Lung microvascular endothelial cell (primary cell): ENCODE measurements at places on chromosomes 3 and 15. TPM values are rescaled to one million over a fixed set of nuclear protein-coding genes. Genes with fewer than 3 reads are reported as not detected.

GRCh38 chr3:113626503-113627371, 69.7 kb downstream of the USF3 start:
- peak; percentile 76 for DNase-seq

The CADM2 gene
- total RNA-seq, result 0.20 TPM in 1 of 2 replicates, not detected in the other

DNA sequence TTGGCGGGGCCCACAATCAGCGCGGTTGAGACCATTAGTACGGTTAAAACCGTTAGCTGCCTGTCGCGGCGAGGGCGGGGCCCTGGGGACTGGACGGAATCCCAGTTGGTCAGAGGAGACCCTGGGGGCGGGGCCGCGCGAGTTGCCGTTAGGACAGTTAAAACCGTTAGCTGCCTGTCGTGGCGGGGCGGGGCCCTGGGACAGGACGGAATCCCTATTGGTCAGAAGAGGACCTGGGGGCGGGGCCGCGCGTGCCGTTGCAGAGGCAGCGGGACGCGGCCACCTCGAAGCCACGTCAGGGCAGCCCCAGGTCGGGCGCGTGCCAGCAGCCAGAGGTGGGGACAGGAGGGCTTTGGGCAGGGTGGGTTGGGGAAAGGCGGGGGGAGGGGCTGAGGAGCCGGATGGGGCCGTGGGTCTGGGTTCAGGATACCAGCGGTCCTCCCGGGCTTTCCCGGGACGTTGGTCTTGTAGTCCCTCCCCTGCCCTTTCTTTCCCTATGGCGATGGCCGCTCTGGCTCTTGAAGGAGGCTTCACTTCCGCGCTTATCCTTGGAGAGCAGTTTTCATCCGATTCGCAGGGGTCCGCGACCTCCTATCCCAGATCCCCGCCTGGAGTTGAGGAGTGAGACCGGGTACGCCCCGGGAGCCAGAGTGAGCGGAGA, 28.0 kb downstream of the KLHDC8B start:
- DNase-seq, result peak; percentile 85

DNA sequence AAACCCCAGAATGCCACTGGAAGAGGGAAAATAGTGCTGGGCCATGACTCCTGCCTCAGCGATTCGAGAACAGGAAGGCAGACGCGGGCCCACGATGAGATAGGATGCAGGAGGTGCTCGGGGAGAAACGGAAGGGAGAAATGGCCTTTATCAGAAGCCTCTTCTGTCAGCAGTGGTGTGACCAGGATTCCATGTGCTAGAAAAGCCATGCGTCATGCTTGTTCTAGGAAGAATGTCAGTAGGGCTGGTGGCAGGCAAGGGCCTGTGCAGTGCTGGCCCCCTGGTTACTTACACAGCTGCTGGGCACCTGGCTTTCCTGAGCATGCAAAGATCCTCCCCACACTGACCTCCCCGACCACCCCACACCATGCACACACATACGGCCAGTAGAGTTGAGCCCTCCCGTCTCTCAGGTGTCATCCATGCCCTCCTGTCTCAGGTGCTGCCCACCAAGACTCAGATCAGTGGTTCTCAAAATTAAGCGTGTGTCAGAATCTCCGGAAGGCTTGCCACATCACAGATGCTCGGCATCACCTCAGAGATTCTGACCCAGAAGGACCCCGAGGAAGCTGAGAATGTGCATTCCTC, 106.7 kb downstream of the ADAMTS17 start:
- DNase-seq, result no peak

The HRG gene
- total RNA-seq, result not detected in 2 replicates

- DNase-seq, result no peak
These were observed 10.7 kb downstream of the ZXDC start for GRCh38 chr3:126464997-126465396.

The SNTN gene
- total RNA-seq, result not detected in 2 replicates

The ITIH1 gene
- total RNA-seq, result not detected in 2 replicates

DNA sequence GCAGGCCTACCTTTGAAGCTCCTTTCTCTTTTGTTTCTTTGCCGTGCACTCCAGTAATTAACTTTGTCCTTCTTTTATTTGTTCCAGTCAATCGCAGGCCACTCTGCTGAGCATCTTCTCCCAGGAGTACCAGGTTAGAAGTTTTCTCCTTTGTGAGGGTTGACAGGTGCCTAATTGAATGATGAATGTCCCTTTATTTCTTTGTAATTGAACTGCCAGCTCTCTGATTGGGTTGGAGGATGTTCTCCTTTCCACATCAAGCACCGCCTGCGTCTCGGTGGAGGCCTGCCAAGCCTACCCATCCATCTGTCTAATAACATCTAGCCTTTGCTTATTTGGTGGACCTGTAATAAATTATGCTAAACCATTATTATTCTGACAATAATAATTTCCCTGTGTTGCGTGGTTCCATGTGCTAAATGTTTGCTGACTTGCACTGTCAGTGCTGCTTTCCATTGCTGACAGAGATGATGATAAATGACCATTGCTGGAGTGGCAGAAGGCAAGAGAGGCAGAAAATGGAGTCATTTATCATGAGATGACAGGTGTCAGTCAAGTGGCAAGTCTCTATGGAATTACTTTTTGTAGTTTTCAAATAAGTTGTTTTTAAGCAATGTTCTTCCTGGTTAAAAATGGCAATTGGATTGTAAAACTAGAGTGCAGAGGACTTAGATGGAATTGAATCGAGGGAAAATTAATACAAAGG, 64.9 kb downstream of the CDIN1 start:
- DNase-seq, result no peak

DNA sequence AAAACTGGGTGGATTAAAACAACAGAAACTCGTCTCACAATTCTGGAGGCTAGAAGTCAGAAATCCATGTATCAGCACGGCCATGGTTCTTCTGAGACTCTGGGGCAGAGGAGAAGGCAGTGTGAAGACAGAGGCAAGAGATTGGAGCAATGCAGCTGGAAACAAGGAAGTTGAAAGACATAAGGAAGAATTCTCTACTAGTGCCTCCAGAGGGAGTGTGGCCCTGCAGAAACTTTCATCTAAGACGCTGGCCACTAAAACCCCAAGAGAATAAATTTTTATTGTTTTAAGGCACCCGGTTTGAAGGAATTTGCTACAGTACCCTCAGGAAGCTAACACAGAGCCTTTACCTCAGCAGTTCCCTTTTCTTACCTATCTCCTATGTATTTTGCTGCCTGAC, 1012.2 kb upstream of the CADM2 start:
- no peak for DNase-seq

- DNase-seq, result peak; percentile 68
These were observed 67.1 kb downstream of the OXSM start for GRCh38 chr3:25856902-25857518.

GRCh38 chr15:60255390-60255789, 142.4 kb downstream of the ANXA2 start:
- DNase-seq, result peak; percentile 72

- DNase-seq, result peak; percentile 47
These were observed 153.8 kb downstream of the SEMA6D start for GRCh38 chr15:47870956-47871625.

- DNase-seq, result peak; percentile 14
These were observed 1.3 kb downstream of the NEIL1 start for GRCh38 chr15:75348034-75348561.

DNA sequence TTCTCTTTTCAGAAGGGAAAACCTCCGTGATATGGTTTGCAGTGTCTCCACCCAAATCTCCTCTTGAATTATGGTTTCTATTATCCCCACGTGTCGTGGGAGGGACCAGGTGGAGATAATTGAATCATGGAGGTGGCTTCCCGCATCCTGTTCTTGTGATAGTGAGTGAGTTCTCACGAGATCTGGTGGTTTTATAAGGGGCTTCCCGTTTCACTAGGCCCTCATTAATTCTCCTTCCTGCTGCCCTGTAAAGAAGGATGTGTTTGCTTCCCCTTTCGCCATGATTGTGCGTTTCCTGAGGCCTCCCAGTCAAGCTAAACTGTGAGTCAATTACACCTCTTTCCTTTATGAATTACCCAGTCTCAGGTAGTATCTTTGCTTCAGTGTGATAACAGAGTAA, 692.7 kb upstream of the GRM7 start:
- no peak for DNase-seq

The DAZL gene
- not detected in 2 replicates for total RNA-seq

GRCh38 chr15:42919799-42920518, 619 bp downstream of the TTBK2 start:
- peak; percentile 33 for DNase-seq

DNA sequence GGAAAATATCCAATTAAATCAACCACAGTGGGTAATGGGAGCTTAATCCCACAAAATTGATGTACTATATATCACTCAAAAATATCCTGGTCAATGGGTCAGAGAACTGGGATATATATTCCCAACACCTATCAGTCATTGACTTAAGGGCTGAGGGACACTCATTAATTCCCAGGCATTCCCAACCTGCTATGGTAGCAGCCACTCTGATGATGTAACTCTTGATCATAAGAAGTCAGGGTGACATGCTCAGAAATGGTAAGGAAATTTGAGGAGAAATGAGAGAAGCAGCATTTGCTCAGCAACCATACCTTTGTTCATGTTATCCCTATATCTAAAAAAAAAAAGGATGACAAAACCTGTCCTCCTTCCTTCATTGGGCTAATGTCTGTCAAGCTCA, 3.1 kb upstream of the PLOD2 start:
- DNase-seq, result no peak
